Fibroblast of upper back skin (primary cell): ENCODE measurements at places on chromosomes 6 and 20.

DNA sequence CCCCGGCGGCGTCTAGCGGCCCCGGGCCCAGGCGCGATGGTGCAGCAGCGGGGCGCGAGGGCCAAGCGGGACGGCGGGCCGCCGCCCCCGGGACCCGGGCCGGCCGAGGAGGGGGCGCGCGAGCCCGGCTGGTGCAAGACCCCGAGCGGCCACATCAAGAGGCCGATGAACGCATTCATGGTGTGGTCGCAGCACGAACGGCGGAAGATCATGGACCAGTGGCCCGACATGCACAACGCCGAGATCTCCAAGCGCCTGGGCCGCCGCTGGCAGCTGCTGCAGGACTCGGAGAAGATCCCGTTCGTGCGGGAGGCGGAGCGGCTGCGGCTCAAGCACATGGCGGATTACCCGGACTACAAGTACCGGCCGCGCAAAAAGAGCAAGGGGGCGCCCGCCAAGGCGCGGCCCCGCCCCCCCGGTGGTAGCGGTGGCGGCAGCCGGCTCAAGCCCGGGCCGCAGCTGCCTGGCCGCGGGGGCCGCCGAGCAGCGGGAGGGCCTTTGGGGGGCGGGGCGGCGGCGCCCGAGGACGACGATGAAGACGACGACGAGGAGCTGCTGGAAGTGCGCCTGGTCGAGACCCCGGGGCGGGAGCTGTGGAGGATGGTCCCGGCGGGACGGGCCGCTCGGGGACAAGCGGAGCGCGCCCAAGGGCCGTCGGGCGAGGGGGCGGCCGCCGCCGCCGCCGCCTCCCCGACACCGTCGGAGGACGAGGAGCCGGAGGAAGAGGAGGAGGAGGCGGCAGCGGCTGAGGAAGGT lies 715 bp downstream of the SOX12 start:
- DNase-seq = peak; percentile 58

DNA sequence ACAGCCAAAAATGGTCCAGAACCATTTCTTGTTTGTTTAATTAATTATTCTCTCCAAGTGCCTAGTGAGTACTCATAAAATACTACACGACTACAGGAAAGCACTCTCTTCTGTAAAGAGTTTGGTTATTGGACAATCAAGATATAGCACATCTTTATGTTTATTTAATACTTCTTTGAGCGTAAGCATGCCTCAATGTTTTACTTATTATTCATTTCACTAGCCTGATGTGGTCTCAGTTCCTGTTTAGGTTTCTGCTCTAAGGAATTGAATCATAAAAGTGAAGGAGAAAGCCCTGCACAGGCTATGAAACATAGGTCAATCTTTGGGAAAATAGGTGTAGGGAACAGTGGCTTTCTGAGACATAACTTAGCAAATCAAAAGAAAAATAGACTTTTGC lies 45.9 kb upstream of the AIG1 start:
- DNase-seq = no peak

- no peak for DNase-seq
Measured at GRCh38 chr20:25256226-25256859, 8.5 kb downstream of the PYGB start.

DNA sequence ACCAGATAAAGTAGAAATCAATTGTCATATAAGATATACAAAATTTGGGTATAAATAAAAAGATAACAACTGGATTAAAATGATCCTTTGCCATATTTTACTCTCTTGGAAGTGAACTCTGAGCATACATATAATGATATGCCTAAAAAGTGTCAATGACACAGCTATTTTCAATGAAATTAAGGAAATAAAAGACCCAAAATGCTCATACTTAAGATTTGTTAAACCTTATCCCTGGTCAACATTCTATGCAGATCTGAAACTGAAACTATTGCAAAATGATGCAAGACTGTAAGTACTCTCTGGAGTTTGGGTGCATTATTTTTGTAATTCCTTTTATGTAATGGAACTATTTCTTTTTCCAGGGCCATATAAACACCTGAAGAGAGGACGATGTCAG lies 119.0 kb upstream of the SGK1 start:
- peak; percentile 31 for DNase-seq

DNA sequence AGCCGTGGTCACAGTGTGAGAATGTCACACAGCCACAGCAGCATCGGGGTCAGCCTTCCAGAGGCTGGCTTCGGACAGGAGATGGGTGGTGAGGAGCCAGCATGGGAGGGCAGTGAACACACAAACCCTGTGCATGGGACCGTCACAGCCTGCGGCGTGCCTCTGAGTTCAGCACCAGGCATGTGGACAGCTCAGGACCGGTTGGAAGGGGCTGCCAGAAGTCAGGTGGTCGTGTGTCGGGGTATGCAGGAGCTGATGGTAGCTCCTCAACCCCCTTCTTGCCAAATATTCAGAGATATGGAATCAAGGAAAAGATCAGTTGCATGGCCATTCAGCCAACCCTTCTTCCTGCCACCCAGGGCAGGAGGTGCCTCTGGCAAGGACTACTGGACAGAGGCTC lies 28.2 kb downstream of the MYT1 start:
- DNase-seq = no peak

DNA sequence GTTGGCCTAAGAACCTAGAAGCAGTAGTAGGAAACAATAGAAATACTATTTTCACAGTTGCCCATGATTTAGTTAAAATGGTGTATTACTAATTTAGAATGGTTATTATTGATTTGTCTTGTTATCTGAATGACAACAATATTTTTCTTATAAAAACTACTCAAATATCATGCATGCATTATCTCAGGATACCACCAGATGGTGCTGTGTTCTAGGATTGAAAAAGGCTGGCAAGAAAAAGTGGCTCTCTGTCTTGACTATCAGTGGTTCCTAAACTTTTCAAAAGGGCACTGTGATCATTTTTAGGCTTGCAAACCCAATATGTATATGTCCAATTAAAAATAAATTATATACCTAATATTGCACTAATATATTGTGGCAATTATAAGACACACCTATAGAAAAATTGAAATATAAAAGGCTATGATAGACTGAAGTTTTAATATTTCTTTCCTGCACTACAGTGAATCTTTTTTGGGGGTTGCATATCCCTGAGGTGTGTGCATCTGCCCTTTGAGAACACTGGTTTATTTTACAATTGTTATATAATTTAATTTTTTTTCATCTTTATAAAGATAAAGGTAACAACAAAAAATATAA lies 131.7 kb upstream of the MLIP start:
- peak; percentile 43 for DNase-seq
